ENCODE measurements at places on chromosomes 16 and 17.

- DNase-seq = no peak
Measured at GRCh38 chr16:53817117-53817755, 113.3 kb downstream of the FTO start.

GRCh38 chr17:3912827-3913226 lies 3.4 kb downstream of the P2RX1 start:
- DNase-seq = no peak

DNA sequence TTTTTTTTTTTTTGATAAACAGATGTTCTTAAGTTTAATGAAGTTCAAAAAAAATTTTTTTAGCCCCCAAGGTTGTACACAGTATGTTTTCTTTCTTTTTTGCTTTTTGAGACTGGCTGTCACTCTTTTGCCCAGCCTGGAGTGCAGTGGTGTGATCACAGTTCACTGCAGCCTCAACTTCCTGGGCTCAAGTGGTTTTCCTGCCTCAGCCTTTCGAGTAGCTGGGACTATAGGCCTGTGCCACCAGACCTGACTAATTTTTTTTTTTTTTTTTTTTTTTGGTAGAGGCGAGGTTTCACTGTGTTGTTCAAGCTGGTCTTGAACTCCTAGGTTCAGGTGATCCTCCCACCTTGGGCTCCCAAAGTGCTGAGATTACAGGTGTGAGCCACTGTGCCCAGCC lies 12.8 kb downstream of the ITGAE start:
- no peak for DNase-seq

DNA sequence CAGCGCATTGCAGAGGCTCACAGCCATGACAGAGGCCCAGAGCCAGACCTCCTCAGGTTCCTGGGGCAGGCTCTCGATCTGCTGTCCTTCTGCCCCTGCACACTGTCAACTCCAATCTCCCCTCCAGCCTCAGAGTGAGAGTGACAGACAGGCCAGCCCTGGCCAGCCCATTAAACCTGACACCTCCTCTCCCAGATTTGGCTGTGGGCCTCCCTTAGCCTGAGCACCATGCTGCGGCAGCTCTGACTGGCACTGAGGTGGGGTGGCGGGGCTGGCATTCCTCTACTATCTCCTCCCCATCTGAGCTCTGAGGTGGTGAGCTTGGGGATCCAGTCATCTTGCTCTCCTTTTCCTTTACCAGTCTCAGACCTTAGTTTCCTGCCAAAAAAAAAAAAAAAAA lies 15.5 kb upstream of the C1QL1 start:
- no peak for DNase-seq

GRCh38 chr17:39404542-39405378 lies 3.3 kb upstream of the FBXL20 start:
- DNase-seq = no peak

DNA sequence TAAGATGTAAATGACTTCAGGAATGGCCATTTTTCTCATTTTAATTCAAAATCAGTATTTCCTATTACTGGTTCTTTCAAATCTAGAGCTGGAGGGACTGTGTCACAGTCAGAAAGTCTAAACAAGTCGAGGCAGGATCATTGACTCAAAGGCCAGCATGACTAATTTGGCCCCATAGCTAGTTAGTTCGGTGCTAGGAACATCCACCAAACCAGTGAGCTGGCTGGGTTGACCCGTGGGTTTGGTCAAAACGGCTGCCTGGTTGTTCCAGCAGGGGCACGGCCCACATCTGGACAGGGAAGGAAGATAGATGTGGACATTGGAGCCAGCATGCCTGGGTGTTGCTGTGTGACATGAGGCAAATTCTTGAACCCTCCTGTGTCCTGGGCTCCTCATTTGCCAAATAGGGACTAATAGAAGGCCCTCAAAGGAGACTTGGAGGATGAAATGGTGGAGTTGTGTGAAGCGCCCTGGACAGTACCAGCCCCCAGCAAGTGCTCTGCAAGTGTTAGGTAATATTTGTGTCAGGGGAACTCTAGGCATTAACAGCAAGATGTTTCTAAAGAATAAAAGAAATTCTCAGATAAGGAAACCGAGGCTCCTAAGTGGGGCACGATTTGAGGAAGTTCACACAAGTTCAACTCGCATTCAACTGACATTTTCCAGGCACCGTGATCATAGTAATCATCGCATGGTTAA lies 46.2 kb downstream of the MEOX1 start:
- no peak for DNase-seq

GRCh38 chr16:68538880-68539701 lies at the start of gene ZFP90:
Gene ZFP90, plus strand, starts transcription at chr16:68539291. Its CDS starts 502 bp downstream, at chr16:68539793.
- DNase-seq = peak; percentile 61

DNA sequence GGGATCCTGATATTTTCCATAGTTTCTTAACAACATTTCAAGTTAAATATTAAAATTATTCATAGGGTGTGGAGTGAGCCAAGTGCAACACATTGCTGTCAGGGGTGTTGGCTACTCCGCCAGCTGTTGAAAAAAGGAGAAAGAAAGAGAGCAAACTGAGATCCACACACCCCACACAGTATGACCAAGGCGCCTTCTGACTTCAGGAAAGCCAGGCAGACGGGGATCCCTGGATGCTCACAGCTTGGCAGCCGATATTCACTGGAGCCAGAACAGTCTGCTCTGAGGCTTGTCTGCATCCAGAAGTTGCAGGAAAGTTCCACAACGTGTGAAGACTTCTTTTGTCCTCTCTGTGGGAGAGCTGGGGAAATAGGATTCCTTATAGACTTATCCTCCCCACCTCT lies 9.3 kb downstream of the CHD9NB start:
- no peak for DNase-seq

- no peak for DNase-seq
Measured at GRCh38 chr16:27867122-27868110, 196.1 kb downstream of the GSG1L start.

GRCh38 chr17:48753794-48754499 lies 25.4 kb upstream of the HOXB13 start:
- no peak for DNase-seq

- DNase-seq = no peak
Measured at GRCh38 chr16:10750793-10751192, 7.2 kb downstream of the NUBP1 start.
